Left ventricle myocardium superior (tissue), 1 donor: ENCODE measurements at places on chromosomes 11 and 22. TPM values are rescaled to one million over a fixed set of nuclear protein-coding genes. Genes with fewer than 3 reads are reported as not detected.

The SLC25A18 gene
- 2.2 TPM for total RNA-seq

GRCh38 chr11:84319863-84320262 lies 1033.7 kb upstream of the CCDC90B start:
- DNase-seq = no peak

GRCh38 chr22:30074994-30075393 lies 5.3 kb upstream of the HORMAD2 start:
- DNase-seq = no peak

DNA sequence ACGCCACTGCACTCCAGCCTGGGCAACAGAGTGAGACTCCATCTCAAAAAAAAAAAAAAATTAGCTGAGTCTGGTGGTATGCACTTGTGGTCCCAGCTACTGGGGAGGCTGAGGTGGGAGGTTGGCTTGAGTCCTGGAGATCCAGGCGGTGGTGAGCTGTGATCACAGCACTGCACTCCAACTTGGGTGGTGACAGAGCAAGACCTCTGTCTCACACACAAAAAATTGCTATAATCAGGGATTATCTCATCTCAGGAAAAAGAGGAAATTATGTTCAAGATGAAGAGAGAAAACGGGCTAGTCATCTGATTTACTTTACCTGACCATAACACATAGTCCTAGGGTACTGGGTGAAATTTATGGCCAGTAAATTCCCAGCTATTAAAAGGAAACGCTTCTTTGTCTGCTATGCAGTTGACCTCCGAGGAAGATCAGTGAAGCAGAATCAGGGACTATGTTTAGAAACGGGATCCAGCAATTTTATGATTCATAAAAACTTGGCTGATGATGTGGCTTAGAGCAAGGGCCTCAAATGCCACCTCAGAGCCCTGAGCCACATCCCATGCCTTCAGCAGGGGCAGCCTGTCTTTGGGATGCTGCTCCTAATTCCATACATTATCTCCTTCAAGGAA lies 386.2 kb downstream of the NTM start:
- DNase-seq = no peak

DNA sequence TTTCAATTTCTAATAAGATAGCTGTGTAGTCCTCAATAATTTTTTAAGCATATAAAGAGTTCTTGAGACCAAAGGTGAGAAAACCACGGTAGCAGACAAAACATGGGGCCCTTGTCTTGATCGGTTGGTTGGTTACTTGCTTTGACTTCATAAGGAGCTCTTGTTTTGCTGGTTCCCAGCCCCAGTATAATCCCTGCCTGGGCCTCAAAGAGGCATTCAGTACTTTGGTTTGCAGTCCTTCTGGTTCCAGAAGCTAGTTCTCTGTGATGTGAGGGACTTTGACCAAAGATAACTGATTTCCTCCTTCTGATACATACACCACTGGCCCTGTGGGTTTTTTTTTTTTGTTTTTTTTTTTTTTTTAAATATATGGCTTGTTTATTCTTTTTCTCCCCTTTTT lies 17.1 kb downstream of the MARK2 start:
- no peak for DNase-seq

DNA sequence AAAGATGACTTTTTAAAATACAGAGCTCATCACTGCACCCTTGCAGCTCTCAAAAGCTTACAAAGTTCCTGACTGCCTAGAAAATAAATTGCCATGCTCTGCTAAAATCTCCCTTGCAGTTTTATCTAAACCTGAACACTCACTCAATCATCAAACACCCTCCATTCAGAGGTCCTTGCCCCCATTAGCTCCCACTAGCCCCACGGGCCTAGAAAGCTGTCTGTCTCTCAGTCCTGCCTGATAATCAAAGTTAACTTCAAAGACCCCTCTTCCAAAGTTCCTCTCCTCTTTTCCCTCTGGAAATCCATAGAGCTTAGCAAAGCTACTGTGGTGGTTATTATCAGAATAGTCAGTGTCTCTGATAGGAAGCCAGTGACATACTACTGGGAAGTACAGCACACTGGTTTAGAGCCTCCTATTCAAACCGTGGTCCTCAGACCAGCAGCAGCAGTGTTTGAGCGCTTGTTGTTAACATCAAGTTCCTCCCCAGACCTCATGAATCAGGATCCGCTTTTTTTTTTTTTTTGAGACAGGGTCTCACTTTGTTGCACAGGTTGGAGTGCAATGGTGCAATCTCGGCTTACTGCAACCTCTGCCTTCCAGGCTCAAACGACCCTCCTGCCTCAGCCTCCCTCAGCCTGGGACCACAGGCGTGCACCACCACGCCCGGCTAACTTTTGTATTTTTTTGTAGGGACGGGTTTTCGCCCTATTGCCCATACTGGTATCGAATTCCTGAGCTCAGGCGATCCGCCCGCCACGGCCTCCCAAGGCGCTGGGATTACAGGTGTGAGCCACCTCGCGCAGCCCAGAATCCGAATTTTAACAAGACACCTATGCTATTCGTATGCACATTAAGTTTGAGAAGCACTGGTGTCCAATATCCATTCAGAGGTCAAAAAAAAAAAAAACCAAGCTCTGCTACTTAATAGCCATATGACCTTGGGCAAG lies 1.2 kb downstream of the NDUFC2 start:
- DNase-seq = no peak

- no peak for DNase-seq
These were observed 36.9 kb downstream of the DGCR2 start for GRCh38 chr22:19085233-19085718.

DNA sequence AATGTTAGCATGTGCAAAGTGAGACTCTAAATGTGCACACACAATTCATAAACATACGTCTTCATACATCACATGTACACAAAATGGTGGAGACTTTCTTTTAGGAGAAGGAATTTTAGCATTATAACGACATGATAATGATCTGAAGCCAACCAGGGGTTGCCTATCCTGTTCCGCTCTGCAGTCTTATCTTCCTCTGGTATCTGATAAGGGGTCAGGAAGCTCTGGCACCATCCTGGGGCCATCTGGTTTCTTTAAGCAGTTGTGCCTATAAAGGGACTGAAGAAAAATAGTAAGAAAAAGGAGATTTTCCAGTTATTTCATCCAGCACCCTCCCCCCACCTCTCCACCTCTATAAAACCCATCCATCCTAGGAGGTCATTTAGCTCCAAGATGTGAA lies 5.8 kb upstream of the NUP50 start:
- no peak for DNase-seq

GRCh38 chr22:23833911-23834317 lies 4.9 kb downstream of the DERL3 start:
- DNase-seq = peak; percentile 70

- DNase-seq = no peak
These were observed 160.5 kb downstream of the CSNK2A3 start for GRCh38 chr11:11192541-11192940.
